ENCODE measurements at places on chromosomes 5 and 9. TPM values are rescaled to one million over a fixed set of nuclear protein-coding genes. Genes with fewer than 3 reads are reported as not detected.

Gene NEUROG1
- total RNA-seq = not detected

Gene ZNF169
- total RNA-seq = 7.7 TPM

Gene LRRC70
- 4.6 TPM for total RNA-seq

Gene DOK3
- 1.5 TPM for total RNA-seq

Gene TUT7
- total RNA-seq = 75.4 TPM

Gene PCDHB3
- not detected for total RNA-seq

DNA sequence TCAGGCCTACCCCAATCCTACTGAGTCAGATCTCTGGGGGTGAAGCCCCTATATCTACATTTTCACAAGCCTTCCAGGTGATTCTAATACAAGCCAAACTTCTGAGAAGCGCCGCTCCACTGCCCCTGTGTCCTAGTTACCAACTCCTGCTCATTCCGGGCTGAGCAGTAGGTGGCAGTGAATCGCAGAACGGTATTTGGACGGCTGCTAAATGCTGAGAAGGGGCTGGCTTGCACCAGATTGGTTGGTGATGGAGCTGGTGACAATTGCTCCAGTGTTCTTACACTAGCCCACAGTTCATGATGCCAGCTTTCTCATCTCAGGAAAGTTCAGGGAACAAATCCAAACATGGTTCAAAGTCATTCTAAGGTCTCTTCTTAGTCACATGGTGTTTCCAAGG lies 31.1 kb upstream of the FGF1 start:
- H3K4me3 ChIP-seq = no peak overlapping the region
- H3K27me3 ChIP-seq = peaks cover 3% of the 10 kb centered on the region
- H3K4me1 ChIP-seq = peaks cover 11% of the 10 kb centered on the region
- no peak for DNase-seq
- H3K36me3 ChIP-seq = no peaks in the 10 kb centered on the region

- no peak overlapping the region for H3K27ac ChIP-seq
- no peaks in the 10 kb centered on the region for H3K36me3 ChIP-seq
- no peaks in the 10 kb centered on the region for H3K4me1 ChIP-seq
- H3K27me3 ChIP-seq = no peaks in the 10 kb centered on the region
- no peak for DNase-seq
Observed at GRCh38 chr5:86824637-86825036, 206.9 kb downstream of the COX7C start.

- no peak overlapping the region for H3K27ac ChIP-seq
- no peaks in the 10 kb centered on the region for H3K4me1 ChIP-seq
- DNase-seq = no peak
- no peak overlapping the region for H3K4me3 ChIP-seq
- H3K27me3 ChIP-seq = no peaks in the 10 kb centered on the region
Observed at GRCh38 chr5:166883016-166883415, 1408.4 kb upstream of the WWC1 start.

- no peak for DNase-seq
- H3K4me1 ChIP-seq = no peaks in the 10 kb centered on the region
- no peak overlapping the region for H3K27ac ChIP-seq
- no peak overlapping the region for H3K4me3 ChIP-seq
Observed at GRCh38 chr5:101585366-101585765, 682.3 kb upstream of the ST8SIA4 start.

GRCh38 chr5:112979723-112980122 lies 3.1 kb downstream of the DCP2 start:
- no peak for DNase-seq
- H3K27ac ChIP-seq = peak overlapping the region; percentile 27
- peaks cover 10% of the 10 kb centered on the region for H3K36me3 ChIP-seq
- H3K4me1 ChIP-seq = peaks cover 50% of the 10 kb centered on the region

- no peak overlapping the region for H3K27ac ChIP-seq
- H3K4me3 ChIP-seq = no peak overlapping the region
- H3K4me1 ChIP-seq = no peaks in the 10 kb centered on the region
- no peak for DNase-seq
- no peaks in the 10 kb centered on the region for H3K27me3 ChIP-seq
- no peaks in the 10 kb centered on the region for H3K36me3 ChIP-seq
Observed at GRCh38 chr9:1129382-1129781, 79.2 kb downstream of the DMRT2 start.

- peak; percentile 44 for DNase-seq
- peaks cover 98% of the 10 kb centered on the region for H3K36me3 ChIP-seq
- no peak overlapping the region for H3K4me3 ChIP-seq
- H3K4me1 ChIP-seq = no peaks in the 10 kb centered on the region
- peak overlapping the region; percentile 28 for H3K27ac ChIP-seq
Observed at GRCh38 chr5:141524604-141525597, 36.0 kb downstream of the PCDHGC5 start.

GRCh38 chr9:9177081-9177480 lies 1377.5 kb upstream of the DMAC1 start:
- no peak overlapping the region for H3K4me3 ChIP-seq
- H3K27me3 ChIP-seq = no peaks in the 10 kb centered on the region
- no peaks in the 10 kb centered on the region for H3K36me3 ChIP-seq
- no peak for DNase-seq
- H3K27ac ChIP-seq = no peak overlapping the region
- no peaks in the 10 kb centered on the region for H3K4me1 ChIP-seq

Data from CD4-positive, CD25-positive, alpha-beta regulatory T cell (primary cell).